Brain (organoid and tissue), 16 donors: ENCODE measurements at places on chromosomes 7 and 10.
A peak's percentile ranks its signal among the peaks of the same experiment; 100 is the strongest.

GRCh38 chr7:132696332-132696731, 120.1 kb upstream of the PLXNA4 start:
- DNase-seq = no peak

DNA sequence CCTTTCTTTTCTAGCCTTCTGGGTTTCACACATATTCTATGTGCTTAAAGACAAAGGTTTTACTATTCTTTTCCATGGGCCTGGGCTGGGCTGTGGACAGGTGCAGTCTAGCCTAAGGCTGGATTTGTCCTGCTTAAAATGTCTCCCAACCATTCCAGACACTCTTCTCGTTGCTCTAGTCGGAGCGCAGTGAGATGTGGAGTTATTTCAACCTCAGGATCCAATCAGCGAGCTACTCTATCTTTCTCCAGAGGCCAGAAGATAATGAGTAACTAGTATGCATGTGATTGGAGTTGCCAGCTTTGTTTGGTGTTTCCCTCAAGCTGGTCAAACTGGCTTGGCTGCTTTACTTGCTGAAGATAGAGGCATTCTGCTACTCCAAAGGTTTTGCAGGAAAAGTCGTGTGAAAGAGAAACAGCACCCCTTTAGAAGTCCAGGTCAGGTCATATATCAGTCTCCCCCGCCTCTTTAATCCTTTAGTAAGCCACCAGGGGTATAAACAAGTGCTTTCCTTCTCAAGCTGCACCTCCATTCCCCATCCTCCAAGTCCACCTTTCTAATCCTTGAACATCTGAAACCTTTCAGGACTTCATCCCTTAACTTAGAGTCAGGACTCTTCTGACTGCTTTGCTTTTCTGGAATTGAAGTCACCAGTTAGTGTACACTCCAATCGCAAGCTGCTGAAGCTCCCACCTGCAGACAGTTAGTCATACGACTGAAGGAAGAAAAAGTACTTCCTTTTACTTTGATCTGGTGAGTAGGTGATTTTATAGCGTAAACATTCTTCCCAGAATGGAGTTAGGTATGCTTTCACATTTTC, 78.8 kb downstream of the DNMBP start:
- no peak for DNase-seq

DNA sequence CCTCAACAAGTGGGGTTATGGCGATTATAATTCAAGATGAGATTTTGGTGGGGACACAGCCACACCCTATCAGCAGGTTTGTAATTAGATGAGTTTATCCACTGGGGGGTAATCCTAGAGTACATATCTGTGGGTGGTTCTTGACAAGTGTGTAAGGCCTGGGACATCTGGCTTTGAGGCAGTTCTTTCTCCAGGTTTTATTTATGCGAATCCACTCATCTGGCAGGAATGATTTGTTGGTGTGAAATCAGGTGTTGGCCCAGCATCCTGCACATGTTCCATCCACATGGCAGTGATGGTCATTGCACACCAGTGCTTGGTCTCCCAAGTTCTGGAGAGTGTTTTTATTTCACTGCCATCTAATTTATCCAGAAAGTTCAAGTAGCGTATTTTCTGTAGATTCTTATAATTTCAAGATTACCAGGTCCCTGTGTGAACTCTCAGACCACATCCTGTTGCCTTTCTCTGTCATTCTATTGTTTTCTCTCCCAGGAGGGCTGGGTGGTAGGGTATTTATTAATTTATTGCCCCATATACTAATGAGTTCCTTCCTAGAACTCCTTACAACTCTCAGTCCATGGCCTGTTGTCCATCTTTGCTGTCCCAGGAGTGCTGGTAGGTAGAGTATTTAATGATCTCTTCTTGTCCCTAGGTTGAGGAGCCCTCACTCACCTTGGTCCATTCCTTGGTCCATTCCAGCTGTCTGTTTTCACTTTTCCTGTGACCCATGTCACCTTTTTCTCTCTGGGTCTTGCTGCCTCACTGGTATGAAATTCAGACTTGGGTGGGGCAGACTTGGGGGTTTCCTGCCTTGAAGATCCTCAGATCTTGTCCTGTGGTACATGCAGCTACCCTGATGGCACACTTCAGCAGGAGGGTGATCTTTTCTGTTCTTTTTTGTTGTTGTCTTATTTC, 10.4 kb downstream of the RALA start:
- DNase-seq = no peak

- no peak for DNase-seq
Observed at GRCh38 chr10:2049560-2049959, 312.2 kb upstream of the ADARB2 start.

GRCh38 chr10:110793128-110793812, 78.5 kb upstream of the PDCD4 start:
- DNase-seq = no peak

- peak; percentile 25 for DNase-seq
Observed at GRCh38 chr10:74748468-74749031, 77.8 kb upstream of the KAT6B start.

- DNase-seq = no peak
Observed at GRCh38 chr10:37992083-37992482, 15.6 kb upstream of the ZNF25 start.

DNA sequence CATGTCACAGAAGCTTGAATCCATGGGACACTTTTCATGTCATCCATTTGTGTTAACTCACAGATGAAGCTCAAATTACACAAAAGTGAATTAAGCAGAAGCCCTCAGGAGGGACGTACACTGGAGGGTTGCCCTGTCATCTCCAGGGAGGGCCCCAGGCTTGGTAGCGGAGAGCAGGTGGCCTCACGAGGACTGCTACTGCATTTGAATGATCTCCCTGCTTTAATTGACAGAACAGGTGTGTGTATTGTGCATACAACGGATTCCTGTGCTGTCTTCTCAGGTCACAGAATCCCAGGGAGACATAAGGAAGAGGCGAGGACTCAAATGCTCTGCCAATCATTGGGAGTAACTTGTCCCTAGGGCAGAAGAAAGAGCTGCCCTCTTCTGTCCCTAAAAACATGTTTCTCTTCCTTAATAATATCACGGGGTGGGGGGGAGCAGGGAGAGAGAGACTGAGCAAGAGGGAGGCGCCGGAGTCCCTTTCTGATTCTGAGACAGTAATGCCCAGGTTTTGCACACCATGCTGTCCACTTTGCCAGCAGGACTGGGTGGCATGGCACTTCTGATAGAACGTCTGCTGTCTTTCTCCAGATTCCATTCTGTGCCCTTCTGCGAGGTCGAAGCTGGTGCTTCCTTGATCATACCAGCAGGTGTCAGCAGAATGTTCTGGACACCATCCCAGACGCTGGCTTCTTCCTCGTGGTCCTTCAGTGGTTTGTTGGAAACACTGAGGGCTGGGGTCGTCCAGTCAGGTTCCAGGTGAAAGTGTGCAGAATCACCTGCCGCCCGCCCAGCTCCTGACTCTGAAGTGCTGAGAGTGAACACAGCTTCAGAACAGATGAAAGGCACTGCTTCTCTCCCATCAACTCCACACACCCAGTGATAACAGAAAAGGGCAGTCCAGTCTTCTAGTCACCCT, 26.2 kb upstream of the RASGEF1A start:
- DNase-seq = peak; percentile 79

DNA sequence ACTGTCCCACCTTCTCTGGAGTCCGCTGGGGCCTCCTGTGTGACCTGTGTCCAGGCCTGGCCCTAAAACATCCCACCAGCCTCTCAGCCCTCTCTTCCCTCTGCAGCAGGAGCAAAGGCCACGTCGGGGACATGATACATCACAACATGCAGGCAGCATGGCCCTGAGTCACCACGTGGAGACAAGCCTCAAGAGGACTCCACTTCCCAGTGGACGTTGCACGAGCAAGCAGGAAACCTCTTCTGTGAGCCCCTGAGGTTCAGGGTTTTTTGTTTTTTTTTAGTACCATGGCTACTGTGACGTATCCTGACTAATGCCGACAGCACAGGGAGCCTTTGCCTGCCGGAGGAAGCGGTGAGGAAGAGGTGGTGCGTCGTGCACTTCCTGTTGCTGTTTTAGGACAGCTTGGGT, 165.9 kb downstream of the DNAJB6 start:
- no peak for DNase-seq

GRCh38 chr7:129914536-129915272, 38.1 kb downstream of the UBE2H start:
- no peak for DNase-seq

DNA sequence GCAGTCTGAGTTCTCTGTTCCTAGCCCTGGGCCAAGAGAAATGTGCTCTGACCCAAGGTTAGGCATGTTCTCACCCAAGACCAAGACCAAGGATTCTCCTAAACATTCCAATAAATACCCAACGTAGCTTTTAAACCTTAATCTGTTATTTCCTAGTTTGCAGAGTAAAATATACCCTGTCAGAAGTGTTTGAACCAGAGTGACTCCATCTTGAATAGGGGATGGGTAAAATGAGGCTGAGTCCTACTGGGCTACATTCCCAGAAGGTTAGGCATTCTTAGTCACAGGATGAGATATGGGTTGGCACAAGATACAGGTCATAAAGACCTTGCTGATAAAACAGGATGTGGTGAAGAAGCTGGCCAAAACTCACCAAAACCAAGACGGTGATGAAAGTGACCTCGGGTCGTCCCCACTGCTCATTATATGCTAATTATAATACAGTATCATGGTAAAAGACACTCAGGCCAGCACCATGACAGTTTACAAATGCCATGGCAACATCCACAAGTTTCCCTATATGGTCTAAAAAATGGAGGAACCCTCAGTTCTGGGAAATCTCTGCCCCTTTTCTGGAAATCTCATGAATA, 27.7 kb downstream of the PLXNA4 start:
- no peak for DNase-seq

- DNase-seq = no peak
Observed at GRCh38 chr10:100306861-100307260, 20.4 kb upstream of the BLOC1S2 start.

- no peak for DNase-seq
Observed at GRCh38 chr10:52658112-52658511, 114.5 kb downstream of the MBL2 start.

- DNase-seq = no peak
Observed at GRCh38 chr10:117996709-117997108, 50.0 kb downstream of the RAB11FIP2 start.

- no peak for DNase-seq
Observed at GRCh38 chr10:48431871-48432270, 125.4 kb downstream of the MAPK8 start.

DNA sequence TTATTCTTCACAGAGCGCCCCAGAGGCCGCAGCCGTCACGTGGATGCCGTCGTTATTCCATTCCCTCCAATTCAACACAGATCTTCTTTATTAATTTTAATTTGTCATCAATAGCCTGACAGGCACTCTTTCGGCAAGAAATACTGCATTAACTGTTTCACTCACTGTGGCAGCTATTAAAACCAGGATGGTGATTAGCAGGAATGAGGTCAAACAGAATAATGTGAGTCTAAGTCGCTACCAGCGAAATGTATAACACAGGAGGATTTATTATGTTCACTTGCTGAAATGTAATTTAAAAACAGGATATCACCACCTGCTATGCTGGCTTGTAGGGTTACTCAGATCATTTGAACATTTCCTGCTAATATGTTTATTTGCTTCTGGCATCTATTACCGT, 74.2 kb upstream of the MGMT start:
- no peak for DNase-seq

DNA sequence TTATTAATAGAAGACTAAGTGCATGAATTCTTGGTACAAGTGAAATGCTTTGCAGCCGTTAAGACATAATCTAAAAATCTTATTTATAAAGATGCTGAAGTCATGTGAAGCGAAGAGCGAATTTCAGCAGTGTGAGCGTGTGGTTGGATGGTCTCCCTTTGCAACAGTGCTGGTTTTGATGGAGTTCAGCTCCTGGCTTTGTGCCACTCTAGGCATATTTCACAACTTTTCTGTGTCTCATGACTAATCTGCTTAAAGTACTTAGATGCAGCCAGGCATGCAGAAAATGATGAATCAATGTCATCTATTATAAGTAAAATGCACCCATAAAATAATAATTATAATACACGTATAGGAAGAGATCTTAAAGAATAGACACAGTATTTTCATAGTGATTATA, 107.2 kb upstream of the TCERG1L start:
- DNase-seq = no peak

DNA sequence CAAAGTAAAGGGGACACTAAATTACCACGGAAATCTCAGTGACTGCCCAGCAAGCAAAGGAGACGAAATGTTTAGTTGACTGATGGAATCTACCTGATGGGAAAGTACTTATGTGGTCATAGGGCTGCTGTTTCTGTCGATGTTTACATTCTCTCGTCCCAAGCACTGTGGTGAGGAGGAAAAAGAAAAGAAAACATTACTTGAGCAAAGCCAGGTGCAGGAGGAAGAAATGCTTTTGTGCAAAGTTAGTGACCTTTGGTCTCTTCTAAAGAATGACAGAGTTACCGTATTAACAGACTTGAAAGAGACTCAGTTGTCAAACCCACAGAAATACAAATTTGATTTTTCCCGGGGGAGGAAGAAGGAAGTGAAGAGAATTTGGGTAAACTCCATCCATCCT, 43.3 kb upstream of the FMC1 start:
- no peak for DNase-seq

GRCh38 chr10:117130862-117131375, 7.2 kb downstream of the VAX1 start:
- no peak for DNase-seq

DNA sequence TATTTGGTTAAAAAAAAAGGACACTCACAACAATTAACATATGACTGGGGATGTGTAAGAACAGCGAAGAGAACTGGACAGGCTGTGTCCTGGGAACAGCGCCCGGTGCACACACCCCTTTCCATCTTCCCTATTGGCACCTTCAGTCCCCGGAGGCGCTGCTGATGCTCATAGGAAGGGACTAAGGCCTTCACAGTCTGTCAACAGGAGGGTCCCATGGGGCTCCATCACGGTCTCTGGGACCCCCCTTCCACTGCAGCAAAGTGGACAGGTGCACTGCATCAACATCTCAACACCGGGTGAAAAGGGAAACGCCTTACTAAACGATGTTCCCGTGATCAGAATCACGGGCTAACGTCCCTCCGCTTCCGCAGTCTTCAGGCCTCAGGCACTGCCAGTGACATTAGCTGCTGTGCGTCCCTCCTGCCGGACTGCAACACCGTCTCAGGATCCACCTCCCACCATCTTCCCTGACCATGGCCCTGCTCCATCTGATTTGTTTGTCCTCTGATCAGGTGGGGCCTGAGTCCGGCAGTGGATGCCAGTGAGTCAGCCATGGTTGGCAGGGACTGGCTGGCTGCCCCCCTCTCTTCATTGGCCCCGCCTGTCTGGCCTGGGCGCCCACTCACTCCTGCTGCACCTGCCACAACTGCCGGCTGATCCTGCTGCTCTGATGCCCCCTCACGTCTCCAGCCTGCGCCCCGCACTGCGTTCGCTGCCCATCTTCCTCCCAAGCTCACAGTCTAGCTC, 614.7 kb downstream of the DNAJB6 start:
- no peak for DNase-seq

GRCh38 chr10:73991884-73992245, 6.1 kb upstream of the VCL start:
- DNase-seq = no peak
